ENCODE measurements at places on chromosomes 2 and 18. TPM values are rescaled to one million over a fixed set of nuclear protein-coding genes. Genes with fewer than 3 reads are reported as not detected.

- DNase-seq = no peak
These were observed 266.2 kb downstream of the TMX3 start for GRCh38 chr18:68448736-68449135.

- peak; percentile 51 for DNase-seq
These were observed 602 bp upstream of the ADAM17 start for GRCh38 chr2:9556121-9556743.

- DNase-seq = no peak
These were observed 59.8 kb downstream of the HDLBP start for GRCh38 chr2:241255542-241256167.

GRCh38 chr18:36269157-36269556 is 28.4 kb upstream of the FHOD3 start:
- DNase-seq = no peak

- no peak for DNase-seq
These were observed 117.3 kb downstream of the MSH2 start for GRCh38 chr2:47520302-47520630.

- peak; percentile 99 for DNase-seq
These were observed 124.7 kb downstream of the CABLES1 start for GRCh38 chr18:23259701-23260681.

SLC25A52 gene
- not detected for total RNA-seq

ALPG gene
- total RNA-seq = not detected

All from endothelial cell of umbilical vein (primary cell).